ELR (cell line): ENCODE measurements at places on chromosomes 6 and 20.

DNA sequence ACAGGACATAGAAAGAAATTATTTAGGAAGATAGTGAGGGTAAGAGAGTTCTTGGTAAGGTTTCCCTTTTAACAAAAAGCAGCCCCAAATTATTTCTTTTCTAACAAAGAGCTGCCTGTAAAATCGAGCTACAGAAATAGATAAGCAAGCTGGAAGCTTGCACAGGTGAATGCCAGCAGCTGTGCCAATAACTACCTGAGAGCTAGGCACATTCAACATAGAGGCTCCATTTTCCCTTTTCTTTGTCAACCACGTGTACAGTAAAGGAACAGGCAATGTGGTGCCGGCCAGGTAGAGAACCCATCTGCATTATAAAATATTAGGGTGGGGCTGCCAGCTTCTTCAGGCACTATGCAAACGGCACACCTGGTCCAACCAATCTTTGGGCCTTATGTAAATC is 341.6 kb upstream of the JAG1 start:
- DNase-seq, result no peak

- DNase-seq, result no peak
Measured at GRCh38 chr6:53598265-53598907, 53.5 kb upstream of the GCLC start.

DNA sequence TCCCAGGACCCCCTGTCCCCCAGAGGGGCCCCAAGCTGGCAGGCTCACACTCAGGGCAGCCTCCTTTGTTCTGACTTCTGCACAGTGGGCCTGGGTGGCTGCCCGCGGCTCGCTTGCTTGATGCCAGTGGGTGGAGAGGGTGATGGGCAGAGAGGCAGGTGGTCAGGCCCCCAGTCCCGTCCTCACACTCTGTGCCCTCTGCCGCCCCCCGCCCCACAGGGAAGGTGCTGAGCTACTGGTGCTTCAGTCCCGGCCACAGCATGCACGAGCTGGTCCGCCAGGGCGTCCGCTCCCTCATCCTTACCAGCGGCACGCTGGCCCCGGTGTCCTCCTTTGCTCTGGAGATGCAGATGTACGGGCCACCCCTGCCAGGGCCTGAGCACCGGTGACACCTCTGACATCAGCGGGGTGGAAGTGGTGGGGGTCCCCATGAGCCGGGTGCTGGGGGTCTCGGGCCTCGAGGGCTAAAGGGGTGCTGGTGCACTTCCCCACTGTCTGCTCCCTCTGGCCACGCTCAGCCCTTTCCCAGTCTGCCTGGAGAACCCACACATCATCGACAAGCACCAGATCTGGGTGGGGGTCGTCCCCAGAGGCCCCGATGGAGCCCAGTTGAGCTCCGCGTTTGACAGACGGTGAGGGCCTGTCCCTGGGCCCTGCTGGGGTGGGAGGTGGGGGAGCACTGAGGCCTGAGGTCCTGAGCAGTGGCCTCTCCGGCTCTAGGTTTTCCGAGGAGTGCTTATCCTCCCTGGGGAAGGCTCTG is 8.9 kb upstream of the TNFRSF6B start:
- no peak for DNase-seq

GRCh38 chr20:58790454-58790853 is 60.2 kb downstream of the GNAS-AS1 start:
- peak; percentile 12 for DNase-seq

GRCh38 chr6:3447005-3447404 is 9.8 kb downstream of the SLC22A23 start:
- no peak for DNase-seq

DNA sequence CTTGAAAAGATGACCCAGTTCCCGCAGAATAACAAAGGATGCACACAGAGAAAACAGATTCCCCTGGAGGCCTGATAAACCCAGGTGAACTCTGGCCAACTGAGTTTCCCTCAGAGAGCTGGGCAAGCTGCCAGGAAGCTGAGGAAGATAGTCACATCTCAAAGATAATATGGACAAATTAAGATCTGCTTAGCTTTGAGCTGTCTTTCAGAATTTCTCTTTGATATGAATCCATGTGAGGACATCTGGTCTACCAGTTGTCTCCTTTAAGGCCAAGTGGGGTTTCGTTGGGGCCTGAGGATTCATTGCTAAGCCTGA is 59.5 kb downstream of the ID4 start:
- no peak for DNase-seq
